ENCODE measurements at places on chromosomes 7 and 10.

- no peak for DNase-seq
Measured at GRCh38 chr10:60358282-60358681, 31.4 kb downstream of the ANK3 start.

- DNase-seq: no peak
Measured at GRCh38 chr7:134355004-134355525, 38.3 kb upstream of the SLC35B4 start.

GRCh38 chr7:26165950-26166683 is 14.1 kb downstream of the NFE2L3 start:
- no peak for DNase-seq

GRCh38 chr10:120600871-120601649 is 144.0 kb downstream of the PLPP4 start:
- DNase-seq: no peak

DNA sequence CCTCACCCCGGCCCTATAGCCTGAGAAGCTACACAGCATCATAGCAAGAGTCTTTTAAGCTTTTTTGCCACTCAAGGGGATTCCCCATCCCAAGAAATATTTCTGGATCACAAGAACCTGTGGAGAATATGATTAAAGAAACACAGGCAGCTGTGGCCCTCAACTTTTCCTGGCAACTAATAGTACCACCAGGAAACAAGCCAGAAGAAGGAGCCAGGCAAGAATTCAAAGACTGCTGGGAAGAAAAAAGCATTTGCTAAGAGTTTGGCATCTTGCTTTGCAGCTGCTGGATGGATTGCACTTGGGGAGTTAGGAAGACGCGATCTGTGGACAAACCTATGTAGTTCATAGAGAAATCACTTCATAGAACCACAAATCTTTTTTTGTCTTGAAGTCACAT is 437.8 kb downstream of the PLXDC2 start:
- DNase-seq: no peak

DNA sequence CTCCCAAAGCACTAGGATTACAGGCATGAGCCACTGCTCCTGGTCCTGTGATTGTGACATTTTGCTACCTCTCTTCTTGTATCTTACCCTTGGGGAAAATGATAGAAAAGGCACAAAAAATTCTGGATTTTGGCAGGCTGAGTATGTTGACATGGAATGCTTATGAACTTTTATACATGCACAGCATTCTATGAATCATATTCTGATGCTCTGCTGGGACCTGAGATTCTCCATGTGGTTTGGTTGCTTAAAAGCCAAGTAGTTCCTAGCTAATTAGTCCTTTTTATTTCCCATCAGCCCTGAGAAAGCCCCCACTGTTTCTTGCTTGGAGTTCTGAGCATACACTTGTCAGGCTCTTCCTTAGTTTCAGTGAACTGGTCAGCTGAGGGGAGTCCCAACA is 8.3 kb upstream of the KAZALD1 start:
- DNase-seq: no peak

DNA sequence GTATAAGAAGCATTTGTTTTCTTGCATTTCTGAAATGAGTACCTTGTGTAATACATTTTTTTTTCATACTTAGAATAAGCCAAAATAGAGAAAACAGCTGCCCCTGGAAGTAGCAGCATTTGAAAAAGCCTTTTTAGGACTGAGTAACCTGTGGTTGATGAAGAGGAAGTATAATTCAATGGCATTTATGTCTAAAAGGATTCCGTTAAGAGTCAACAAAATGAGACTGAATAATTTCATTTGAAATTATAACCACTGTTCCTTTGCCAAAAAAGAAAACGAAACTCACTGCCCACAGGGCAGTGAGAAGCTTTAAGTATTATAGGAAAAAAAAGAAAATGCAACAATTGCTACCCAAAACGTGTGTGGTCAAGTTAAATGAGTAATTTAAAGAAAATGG is 705.6 kb upstream of the PHF14 start:
- no peak for DNase-seq

GRCh38 chr10:52740155-52740549 is 32.4 kb downstream of the MBL2 start:
- DNase-seq: no peak

GRCh38 chr7:88835147-88835728 is 39.7 kb upstream of the TEX47 start:
- peak; percentile 32 for DNase-seq

GRCh38 chr7:158403013-158403821 is 184.4 kb downstream of the PTPRN2 start:
- DNase-seq: no peak

GRCh38 chr10:14595526-14596182 is 179.0 kb downstream of the FAM107B start:
- DNase-seq: no peak

- no peak for DNase-seq
Measured at GRCh38 chr10:60176925-60177324, 212.8 kb downstream of the ANK3 start.

DNA sequence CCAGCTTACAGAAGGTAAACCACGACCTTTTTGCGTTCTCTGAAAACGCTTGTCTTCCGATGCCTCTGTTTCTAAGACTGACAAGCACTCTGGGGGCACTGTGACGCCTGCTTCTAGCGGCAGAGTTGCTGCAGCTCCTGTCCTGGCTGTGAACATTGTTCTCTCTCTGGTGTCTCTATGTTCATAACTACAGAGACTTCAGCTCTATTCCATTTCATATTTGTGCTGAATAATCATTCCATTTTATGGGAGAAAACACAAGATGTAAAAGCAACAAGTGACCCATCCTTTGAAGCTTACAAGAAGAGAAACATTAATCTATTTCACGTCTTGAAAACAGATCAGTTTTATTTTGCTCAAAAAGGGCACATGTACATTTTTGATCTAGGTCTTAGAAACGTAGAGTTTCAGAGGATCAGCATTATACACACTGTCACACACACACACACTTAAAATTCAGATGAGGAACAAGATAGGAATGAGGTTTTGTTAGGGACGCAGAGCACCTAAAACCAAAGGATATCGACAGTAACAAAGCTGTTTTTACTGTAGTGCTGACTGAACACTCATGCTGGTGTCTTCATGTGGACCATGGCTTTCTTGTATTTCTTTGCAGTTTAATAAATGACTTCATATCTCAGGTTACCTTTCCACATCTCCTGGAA is 3.0 kb downstream of the IKZF1 start:
- no peak for DNase-seq

DNA sequence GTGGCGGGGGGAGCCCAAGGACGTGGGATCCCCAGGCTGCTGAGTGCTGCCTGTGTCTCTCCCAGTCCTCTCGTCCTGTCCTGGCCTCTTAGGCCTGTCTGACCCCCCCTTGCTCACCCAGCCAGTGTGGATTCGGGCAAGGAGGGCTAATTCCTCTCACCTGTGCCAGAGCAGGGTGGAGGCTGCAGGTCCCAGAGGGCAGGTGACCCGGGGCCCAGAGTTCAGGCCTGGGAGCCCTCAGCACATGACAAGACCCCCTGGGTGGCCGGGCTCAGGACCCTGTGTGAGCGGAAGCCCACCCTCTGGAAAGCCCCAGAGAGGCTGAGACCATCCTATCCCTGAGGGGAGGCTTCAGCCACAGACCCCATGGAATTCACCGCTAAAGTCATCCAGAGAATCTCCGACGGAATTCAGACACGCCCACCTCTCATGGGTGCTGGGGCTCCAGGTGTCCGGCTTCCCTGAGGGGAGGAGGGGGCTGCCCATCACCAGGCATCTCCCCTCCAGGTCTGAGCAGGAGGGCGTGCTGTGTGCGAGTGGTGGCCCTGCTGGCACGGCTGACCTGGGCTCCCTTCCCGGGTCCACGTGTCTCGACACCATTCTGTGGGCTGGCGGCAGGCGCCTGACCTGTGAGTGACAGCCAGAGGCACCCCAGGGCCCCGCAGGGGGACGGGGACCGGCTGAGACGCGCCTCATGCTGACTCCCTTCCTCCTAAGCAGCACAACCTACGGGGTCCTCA is 5.0 kb downstream of the KNDC1 start:
- no peak for DNase-seq

GRCh38 chr10:96089670-96090462 is 40.2 kb upstream of the ZNF518A start:
- peak; percentile 83 for DNase-seq

GRCh38 chr7:33926535-33926934 is 21.2 kb downstream of the BMPER start:
- DNase-seq: no peak

GRCh38 chr10:51074238-51075028 is at the start of gene PRKG1:
TSS of gene PRKG1 (plus strand) at chr10:51074487.
- DNase-seq: peak; percentile 19

DNA sequence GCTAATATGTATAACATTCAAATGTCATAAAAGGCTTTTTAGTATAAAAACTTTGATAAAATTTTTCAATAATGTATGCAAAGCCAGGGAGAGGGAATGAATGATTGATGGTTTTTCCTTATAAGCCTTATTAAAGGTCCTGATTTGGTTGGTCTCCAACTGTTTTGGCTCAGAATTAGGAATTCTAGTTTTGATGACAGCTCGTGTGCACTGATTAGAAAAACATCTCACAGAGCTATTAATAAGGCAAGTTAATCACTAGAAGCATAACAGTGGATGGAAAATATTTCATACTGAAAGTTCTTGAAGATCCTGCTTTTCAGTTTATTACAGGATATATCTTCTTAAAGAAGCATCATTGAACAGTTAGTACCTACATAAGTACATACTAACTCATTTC is 114.9 kb upstream of the NOBOX start:
- no peak for DNase-seq

GRCh38 chr10:28788252-28788651 is 110.9 kb downstream of the BAMBI start:
- no peak for DNase-seq

GRCh38 chr10:93181271-93182048 is 107.8 kb downstream of the CYP26A1 start:
- no peak for DNase-seq

GRCh38 chr7:50302486-50303334 is 1.8 kb upstream of the IKZF1 start:
- DNase-seq: no peak

DNA sequence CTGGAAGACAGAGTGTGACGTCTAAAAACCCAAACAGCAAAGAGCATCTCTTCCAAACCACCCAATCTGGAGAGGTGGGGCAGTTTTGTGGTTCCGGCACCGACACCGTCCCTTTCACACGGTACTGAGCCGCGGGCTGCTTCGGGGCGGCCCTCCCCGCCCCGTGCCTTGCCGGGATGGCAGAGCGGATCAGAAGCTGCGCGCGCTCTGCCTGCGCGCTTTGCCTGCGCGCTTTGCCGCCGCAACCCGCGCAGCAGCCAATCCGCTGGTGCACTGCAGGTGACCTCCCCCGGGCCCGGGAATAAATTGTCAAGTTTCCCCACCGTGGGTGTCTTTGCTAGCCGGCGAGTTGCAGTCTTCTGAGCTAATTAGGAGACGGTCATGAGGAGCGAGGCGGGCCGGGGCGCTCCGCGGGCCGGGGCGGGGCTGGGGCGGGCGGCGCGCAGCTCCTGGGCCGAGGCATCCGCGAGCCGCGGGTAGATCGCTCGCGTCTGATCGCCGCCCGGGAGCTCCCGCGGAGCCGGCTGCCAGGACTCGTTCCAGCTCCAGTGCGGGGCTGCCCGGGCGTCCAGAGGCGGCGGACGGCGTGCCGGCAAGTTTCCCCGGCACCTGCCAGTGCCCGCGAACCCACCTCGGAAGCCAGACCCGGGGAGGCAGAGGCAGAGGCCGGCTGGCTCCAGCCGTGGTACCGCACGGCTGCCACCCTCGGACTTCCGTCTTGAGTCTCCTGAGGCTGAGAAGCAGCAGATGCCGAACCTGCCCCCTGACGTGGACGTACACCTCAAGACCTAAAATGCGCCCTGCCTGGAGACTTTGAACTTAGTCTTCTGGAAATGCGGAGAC is 536.0 kb upstream of the GALNT17 start:
- DNase-seq: peak; percentile 49

- no peak for DNase-seq
Measured at GRCh38 chr10:42734536-42734935, 48.1 kb upstream of the BMS1 start.

GRCh38 chr10:104434601-104435000 is 81.0 kb downstream of the CFAP58 start:
- no peak for DNase-seq

GRCh38 chr7:37713613-37714012 is 30.0 kb downstream of the GPR141 start:
- no peak for DNase-seq

GRCh38 chr10:61899069-61899531 is 2.4 kb upstream of the ARID5B start:
- no peak for DNase-seq

DNA sequence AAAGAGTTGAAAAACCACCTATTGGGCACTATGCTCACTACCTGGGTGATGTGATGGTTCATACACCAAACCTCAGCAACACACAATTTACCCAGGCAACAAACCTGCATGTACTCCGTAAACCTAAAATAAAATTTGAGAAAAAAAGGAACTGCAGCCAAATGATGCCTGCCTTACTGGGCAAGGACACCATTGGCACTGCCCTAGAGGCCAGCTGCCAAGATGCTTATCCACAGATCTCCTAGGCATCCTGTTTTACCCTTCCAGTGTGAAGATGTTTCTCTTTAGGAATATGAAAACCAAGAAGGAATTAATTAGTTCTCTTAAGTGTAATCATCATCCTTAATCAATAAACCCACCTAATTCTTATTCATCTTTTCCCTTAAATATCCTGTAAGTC is 133.4 kb downstream of the ABCA13 start:
- DNase-seq: no peak

DNA sequence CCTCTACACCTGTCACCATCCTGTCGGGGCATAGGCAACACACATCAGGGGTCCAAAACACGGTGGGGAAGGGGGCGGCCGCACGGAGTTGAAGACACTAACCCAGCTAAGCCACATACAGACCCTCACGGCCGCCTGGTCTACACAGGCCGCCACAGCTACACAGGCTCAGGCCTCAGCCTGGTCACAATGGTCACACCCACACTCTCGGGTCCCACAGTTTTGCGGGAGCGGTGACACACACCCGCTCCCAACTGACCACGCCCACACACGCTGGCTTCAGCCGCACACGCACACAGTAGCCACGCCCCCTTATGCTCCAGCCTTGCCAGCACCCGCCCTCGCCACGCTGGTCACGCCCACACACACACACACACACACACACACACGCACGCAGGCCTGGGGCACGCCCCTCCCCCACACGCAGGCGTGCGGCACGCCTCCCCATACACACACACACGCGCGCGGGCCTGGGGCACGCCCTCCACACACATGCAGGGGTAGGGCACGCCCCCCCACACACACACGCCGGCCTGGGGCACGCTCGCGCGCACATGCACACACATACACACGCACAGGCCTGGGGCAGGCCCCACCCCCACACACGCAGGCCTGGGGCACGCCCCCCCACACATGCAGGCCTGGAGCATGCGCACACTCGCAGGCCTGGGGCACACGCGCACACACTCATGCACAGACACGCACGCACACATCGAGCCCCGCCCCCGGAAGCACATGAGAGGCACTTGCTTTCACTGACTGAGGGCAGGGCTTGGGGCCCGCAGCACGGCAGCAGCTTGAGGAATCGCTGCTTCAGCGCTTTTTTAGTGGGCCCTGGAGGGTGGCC is 12.3 kb upstream of the OGA start:
- DNase-seq: peak; percentile 41

GRCh38 chr10:128001849-128002248 is 94.9 kb downstream of the PTPRE start:
- no peak for DNase-seq

- DNase-seq: peak; percentile 22
Measured at GRCh38 chr7:22860784-22861482, 38.3 kb upstream of the TOMM7 start.

Measured in NCI-H1694 treated with DMSO at 0.1 percent for 48 hours (cell line).